Right ventricle myocardium superior (tissue), 1 donor: ENCODE measurements at places on chromosomes 7 and 10.

DNA sequence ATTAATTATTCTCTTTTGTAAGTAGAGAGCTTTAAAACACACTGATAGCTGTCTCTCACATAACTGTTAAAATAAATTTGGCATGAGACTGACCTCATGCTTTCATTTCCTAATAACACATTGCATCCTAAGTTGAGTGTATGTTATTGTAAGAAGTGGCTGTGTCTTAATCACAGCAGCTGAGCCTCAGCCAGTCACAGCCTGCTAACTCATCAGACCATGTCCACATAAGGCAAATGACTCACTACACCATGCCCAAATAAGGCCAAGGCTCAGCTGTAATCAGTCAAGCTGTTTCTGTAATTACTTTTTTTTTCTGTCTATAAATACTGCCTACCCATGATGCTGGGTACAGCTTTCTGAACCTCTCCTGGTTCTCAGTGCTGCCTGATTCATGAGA is 860.9 kb downstream of the XPNPEP1 start:
- DNase-seq, result no peak

GRCh38 chr10:108663587-108663986 is 1259.7 kb downstream of the XPNPEP1 start:
- DNase-seq, result no peak

GRCh38 chr10:125840955-125841354 is 17.6 kb downstream of the BCCIP start:
- DNase-seq, result no peak

DNA sequence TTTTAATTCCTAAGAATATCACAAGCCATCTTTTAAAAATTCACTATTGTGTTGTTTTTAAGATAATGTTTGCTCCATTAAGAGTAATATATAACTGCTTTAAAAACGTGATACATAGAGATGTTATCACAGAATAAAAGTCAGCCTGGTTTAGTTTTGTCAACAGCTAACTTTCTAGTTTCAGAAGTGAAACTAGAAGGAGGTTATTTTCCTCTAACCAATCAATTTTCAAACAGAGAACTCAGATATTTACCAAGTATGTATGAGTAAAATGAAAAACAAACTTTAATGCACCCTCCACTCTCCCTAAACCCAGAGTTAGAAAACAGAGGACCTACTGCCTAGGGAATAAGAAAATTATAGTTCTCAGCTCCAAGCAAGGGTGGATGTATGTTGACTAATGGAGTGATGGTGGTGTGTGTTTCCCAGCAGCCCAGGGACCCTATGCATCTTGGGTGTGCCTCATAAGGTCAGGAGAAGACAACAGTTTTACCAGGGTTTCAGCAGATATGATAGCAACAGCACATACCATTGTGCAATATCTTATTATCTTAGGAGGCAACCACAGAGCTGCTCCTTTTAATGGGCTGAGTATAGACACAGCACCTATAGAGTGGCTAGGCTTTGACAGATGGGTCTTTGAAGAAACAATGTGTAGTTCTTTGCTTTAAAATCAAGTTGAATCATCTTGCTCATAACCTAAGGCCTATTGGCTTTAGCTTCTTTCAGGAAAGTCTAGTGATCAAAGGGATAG is 58.4 kb downstream of the PTPRZ1 start:
- DNase-seq, result no peak

- no peak for DNase-seq
These were observed 73.3 kb downstream of the DNAH11 start for GRCh38 chr7:21616091-21616490.

DNA sequence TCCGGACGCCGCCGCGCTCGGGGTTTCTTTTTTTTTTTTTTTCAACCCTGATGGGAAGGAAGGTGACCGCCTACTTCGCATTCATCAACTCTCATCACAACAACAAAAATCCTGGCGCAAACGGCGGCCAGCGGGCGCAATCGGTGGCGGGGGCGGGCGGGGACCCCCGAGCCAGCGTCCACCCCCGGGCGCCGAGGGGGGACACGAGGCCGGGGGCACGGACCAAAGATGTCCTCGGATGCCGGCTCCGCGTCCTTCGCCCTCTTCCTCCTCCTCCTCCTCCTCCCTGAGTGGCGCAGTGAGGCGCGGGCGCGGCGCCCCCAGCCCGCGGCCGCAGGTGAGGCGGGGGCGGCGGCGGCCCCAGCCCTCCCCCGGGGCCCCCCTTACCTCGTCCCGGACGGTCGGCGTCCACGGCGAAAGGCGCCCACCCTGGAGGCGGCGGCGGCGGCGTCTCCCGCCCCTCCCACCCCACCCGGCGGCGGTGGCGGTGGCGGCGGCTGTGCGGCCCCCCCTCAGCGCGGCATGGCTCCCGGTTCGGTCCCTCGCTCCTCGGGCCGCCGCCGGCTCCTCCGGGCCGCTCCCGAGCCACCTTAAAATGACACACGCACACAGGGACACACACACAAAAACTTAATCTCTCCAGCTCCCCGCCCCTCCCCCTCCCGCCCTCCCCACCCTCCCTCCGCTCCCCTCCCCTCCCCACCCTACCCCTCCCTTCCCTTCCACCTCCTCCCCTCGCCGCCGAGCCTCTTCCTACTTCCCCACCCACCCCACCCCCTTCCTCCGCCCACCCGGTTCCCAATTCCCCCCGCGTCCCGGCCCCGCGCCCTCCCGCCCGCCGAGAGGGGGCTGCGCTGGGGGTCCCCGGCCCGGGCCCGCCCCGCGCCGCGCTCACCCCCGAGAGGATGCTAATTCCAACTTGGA is at the start of gene CTBP2:
Gene CTBP2, minus strand, starts transcription at position 632 of the 924 bp plus-strand sequence.
- DNase-seq, result peak; percentile 66
